ENCODE measurements at places on chromosomes 6 and 20. TPM values are rescaled to one million over a fixed set of nuclear protein-coding genes. Genes with fewer than 3 reads are reported as not detected.

The TBX18 gene
- not detected for total RNA-seq

The RAET1L gene
- not detected for total RNA-seq

The PLCB1 gene
- total RNA-seq: 0.56 TPM

The RCAN2 gene
- total RNA-seq: not detected

The KCNK15 gene
- total RNA-seq: 0.37 TPM

The WFDC10B gene
- not detected for total RNA-seq

GRCh38 chr6:25576919-25577318 lies 75.1 kb upstream of the SCGN start:
- DNase-seq: no peak

DNA sequence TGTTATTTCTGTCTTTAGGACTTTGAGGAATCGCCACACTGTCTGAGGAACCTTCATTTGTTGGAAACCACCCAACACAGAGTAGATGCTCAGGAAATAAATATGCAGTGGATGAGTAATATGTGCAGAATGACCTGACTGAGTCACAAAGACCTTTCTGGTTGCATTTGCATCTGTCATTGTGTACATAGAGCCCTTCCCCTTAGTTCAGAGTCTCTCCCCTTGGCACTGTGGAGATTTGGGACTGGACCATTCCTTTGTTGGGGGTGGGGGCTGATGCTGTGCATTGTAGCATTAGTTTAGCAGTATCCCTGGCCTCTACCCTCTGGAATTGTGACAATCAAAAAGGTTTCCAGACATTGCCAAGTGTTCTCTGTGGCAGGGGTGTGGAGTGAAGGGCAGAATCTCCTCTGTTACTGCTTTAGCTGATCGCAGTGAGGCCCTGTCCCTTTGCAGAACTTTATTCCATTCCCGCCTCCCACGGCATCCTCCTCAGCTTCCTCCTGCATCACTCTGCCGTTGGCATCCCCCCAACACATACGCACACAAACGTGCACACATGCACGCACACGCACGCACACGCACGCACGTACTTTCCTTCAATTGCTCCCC lies 64.5 kb downstream of the EYA2 start:
- no peak for DNase-seq

DNA sequence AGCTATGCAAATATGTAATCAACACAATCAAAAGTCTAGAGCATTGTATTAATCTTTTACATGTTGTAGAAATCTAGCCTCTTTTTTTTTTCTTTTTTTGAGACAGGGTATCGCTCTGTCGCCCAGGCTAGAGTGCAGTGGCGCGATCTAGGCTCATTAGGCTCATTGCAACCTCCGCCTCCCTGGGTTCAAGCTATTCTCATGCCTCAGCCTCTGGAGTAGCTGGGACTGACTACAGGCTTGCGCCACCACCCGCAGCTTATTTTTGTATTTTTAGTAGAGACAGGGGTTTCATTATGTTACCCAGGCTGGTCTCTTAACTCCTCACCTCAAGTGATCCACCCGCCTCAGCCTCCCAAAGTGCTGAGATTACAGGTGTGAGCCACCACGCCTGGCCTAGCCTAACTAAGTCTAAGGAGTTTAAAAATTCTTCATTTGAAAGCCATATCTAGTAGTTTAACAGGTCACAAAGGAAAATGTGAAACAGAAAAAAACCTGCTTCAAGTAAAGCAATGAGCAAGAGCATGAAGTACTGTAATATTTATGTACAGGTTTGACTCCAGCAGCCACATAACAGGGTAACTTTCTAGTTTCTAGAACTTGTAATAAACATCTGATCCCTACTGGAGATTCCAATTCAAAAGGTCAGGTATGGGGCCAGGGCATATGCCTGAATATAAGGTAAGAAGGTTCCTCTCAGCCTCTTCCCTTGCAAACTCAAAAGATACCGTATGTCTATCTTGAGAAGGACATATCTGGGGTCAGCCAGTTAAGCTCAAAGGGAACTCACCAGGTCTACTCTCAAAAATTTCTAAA lies 4.4 kb downstream of the CPNE1 start:
- DNase-seq: peak; percentile 44

- DNase-seq: no peak
Measured at GRCh38 chr6:12749531-12750379, 33.2 kb downstream of the PHACTR1 start.

GRCh38 chr6:71298459-71298858 lies 9.8 kb downstream of the OGFRL1 start:
- no peak for DNase-seq

DNA sequence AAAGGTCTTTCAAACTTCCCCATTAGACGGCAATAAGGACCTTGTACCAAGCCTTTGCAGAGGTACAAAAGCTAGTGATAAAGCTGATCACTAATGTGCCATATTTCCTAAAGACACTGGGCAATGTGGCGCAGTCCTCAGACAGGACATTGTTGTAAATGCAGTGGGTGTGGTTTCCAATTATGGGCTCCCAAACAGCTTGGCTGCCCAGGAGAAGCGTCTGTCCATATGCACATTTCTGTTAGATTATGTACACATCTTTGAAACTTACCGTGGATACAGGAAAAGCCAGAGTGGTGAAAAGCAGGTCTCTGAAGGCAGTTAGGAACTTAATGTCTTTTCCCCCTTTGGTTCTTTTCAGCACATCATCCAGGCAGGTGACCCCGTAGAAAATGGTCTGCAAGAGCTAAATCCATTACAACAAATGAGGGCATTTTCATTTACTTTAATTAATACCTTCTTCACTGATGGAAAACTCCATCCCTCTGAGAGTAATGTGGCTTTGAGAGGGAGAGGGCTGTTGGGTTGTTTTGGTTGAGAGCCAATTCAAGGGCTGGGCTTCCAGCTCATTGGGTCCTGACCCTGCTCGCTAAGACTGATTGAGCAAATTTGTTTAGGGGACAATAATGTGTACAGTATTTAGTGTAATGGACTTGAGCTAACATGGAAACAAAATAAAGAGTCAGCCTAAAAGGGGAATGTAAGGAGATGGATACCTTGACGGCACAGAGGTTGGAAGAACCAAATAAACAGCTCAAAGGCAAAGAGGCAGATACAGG lies 10.4 kb downstream of the ADTRP start:
- no peak for DNase-seq

GRCh38 chr6:5086294-5086890 lies 1.3 kb downstream of the PPP1R3G start:
- DNase-seq: no peak

GRCh38 chr6:133542056-133542821 lies 301.1 kb downstream of the EYA4 start:
- no peak for DNase-seq

- DNase-seq: no peak
Measured at GRCh38 chr6:79604583-79605037, 26.5 kb upstream of the SH3BGRL2 start.

GRCh38 chr6:110878751-110879522 lies 4.4 kb downstream of the AMD1 start:
- DNase-seq: no peak

DNA sequence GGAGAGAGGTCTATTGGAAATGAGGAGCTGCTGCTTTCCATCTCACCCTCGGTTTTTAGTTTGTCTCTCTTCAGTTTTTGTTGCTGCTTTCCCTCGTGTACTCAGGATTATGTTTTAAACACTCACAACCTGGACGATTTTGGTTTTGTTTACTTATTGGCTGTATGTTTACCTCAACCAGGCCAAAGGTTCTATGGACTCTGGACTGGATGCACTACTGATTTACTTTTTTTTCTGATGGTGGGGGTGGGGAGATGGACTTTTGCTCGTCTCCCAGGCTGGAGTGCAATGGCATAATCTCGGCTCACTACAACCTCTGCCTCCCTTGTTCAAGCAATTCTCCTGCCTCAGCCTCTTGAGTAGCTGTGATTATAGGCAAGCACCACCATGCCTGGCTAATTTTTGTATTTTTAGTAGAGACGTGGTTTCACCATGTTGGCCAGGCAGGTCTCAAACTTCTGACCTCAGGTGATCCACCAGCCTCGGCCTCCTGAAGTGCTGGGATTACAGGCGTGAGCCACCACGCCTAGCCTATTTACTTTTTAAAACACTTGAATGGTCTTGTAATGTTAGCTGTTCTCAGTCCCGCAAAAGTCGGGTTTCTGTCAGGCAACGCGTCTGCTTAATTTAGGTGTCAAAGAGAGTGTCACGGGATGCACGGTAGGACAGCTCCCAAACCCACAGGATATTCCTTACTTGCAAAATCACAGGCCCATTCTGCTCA lies 148.2 kb upstream of the RIPOR2 start:
- DNase-seq: no peak

DNA sequence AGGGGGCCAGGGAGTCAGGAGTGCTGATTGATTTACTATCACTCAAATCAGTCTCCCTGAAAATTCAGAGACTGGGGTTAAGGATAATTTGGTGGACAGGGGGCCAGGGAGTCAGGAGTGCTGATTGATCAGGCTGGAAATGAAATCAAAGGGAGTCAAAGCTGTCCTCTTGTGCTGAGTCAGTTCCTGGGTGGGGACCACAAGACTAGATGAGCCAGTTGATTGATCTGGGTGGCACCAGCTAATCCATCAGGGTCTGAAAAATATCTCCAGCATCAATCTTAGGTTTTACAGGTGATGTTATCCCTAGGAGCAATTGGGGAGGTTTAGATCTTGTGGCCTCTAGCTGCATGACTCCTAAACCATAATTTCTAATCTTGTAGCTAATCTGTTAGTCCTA lies 6.1 kb upstream of the AFG1L start:
- no peak for DNase-seq

DNA sequence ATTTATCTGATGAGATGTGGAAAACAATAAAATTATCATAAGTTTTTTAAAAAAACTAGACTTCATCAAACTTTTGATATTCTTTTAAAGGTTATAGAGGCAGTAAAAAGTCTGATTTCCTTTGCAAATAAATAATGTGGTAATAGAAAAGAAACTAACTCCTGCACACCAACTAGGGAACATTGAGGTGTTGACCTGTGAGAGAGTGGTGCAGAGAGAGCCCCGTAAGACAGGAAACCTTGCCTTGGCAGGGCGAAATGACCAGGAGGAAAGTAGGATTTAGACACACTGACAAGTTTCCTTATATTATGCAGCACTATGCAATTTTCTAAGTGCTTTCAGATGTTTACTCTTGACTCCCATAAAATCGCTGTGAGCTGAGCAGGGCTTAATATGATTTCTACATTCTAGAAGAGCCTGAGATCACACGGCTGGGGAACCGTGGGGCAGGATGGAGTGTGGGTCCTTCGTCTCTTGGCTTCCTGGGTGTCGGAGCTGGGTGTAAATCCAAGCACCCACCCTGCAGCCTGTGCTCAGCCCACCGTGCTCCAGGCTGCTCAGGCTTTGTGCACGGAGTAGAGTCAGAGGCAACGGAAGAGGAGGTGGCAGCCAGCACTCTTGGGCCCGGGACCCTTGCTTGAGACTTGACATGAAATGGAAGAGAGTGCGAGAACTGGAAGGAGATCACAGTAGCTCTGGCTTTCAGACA lies 61.3 kb upstream of the FOXQ1 start:
- DNase-seq: no peak

- no peak for DNase-seq
Measured at GRCh38 chr6:20572288-20572687, 38.0 kb downstream of the CDKAL1 start.

- DNase-seq: no peak
Measured at GRCh38 chr6:130516604-130517003, 150.8 kb downstream of the TMEM200A start.

- no peak for DNase-seq
Measured at GRCh38 chr20:49885558-49886332, 29.6 kb downstream of the SPATA2 start.

- no peak for DNase-seq
Measured at GRCh38 chr6:144155529-144155928, 5.2 kb downstream of the STX11 start.

GRCh38 chr6:99602520-99603420 lies 3.9 kb upstream of the PRDM13 start:
- no peak for DNase-seq

DNA sequence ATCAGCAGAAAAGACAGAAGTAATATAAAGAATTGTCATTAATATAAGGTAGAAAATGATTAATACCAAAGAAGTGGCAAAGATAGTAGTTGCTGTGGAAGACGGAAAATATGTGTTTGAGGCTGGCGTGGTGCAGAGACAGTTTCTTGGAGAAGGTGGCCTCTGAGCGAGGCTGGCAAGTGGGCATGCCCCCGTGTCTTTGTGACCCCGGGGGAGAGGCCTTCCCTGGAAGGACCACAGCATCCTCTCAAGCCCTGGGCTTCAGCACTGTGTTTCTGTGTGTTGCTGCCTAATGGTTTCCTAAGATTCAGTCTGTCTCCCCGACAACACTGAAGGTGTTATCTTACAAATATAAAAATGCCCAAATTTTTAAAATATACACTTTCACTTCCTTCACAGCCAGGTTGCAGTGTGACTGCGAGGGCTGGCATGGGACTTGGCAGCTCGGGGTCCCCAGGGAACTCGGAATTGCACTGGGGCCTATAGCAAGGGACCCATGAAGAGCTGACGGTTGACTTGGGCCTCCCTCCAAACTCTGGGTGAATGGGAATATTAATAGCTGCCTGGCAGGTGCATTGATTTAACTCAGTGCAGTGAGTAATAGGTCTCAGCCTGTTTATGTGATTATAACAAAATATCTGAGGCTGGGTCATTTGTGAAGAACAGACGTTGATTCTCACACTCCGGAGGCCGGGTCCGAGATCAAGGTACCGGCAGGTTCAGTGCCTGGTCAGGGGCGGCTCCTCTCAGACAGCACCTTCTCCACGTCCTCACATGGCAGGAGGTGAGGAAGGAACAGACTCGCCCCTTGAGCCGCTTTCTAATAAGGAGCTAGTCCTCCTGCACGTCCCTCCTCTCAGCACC lies 47.4 kb upstream of the AFDN start:
- DNase-seq: no peak

DNA sequence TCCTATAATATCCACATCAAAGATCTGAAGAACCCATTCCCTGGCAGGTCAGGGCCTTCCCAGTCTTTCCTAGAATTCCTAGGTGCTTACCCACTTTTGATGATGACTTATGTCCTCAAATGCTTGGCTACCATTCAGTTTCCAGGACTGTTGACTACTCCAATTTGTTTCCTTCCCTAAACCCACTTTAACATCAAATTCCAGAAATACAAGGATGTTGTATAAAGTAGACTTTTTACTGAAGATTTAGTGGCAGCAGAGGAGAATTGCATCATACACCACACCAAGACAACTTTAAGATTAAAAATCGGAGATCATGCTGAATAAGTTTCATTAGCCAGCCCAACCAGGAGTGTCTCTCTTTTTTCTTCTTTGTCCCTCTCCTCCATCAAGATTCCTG lies 203.3 kb upstream of the LAMP5 start:
- no peak for DNase-seq

- DNase-seq: no peak
Measured at GRCh38 chr20:44810391-44811149, at the start of gene RIMS4. RIMS4 (minus strand) TSS chr20:44810546; CDS start chr20:44810271, 275 bp downstream.
